ENCODE measurements at places on chromosomes 4 and X.

- no peaks in the 10 kb centered on the region for H3K27me3 ChIP-seq
- DNase-seq = no peak
- H3K4me3 ChIP-seq = no peak overlapping the region
- no peak overlapping the region for H3K27ac ChIP-seq
Observed at GRCh38 chr4:95540227-95540626, 8.5 kb downstream of the UNC5C start.

GRCh38 chr4:152536545-152537182 lies 772 bp upstream of the FBXW7 start:
- DNase-seq = peak; percentile 68
- H3K27me3 ChIP-seq = no peaks in the 10 kb centered on the region
- peak overlapping the region; percentile 98 for H3K27ac ChIP-seq
- peaks cover 46% of the 10 kb centered on the region for H3K4me1 ChIP-seq

DNA sequence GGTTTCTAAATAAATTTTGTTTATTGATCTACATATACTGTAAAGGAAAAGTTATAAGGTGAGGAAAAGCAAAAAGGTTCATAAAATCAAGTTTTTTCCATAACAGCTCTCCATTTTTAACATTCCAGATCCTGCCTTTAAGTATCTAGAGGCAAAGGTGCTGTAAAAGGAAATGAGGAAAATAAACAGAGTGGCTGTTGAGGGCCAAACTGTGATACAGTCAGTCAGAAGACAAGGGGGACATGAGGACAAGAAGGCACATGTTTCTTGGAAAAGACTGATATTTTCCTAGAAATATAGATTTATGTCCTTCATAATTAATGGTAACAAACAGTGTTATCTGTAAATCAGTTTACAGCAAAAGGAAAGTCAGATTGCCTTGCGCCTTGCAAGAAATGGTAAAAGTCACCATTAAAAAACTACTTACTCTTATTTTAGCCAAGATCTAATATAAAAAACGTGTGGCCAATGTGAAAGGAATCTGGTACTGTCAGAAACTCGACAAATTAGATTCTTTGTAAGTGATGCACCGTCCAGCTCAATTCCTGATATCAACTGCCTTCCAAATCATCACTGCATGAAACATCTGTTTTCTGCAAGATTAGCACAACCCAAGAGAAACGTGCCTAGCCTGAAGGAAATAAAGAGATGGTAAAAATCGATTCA lies 34.0 kb upstream of the VEGFD start:
- H3K27ac ChIP-seq = no peak overlapping the region
- H3K4me3 ChIP-seq = no peak overlapping the region
- no peaks in the 10 kb centered on the region for H3K27me3 ChIP-seq
- no peaks in the 10 kb centered on the region for H3K4me1 ChIP-seq
- no peaks in the 10 kb centered on the region for H3K36me3 ChIP-seq

DNA sequence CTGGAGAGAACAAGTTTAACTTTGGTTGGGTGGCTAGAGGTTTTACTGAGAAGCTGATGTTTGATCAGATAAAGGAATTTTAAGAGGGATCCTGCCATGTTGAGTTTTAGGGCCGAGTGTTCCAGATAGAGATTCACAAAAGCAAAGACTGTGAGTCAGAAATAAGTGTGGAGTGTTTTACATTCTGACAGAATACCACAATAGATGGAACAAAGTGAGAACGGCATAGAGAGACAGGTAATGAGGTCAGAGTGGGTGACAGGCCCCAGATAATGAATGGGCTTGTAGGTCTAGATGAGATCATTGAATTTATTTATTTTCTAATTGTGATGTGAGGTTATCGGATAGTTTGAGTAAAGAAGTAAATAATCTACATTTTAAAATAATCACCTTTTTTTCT lies 502.6 kb downstream of the EPHA5 start:
- H3K36me3 ChIP-seq = no peaks in the 10 kb centered on the region
- DNase-seq = no peak
- no peaks in the 10 kb centered on the region for H3K4me1 ChIP-seq
- H3K27me3 ChIP-seq = no peaks in the 10 kb centered on the region
- H3K27ac ChIP-seq = no peak overlapping the region

- peak overlapping the region; percentile 38 for H3K27ac ChIP-seq
- no peaks in the 10 kb centered on the region for H3K27me3 ChIP-seq
- H3K4me1 ChIP-seq = no peaks in the 10 kb centered on the region
- no peak for DNase-seq
- no peak overlapping the region for H3K4me3 ChIP-seq
Observed at GRCh38 chr4:726235-726787, 20.7 kb downstream of the PCGF3 start.

GRCh38 chr4:17814140-17814539 lies 3.4 kb downstream of the NCAPG start:
- no peaks in the 10 kb centered on the region for H3K36me3 ChIP-seq
- peaks cover 14% of the 10 kb centered on the region for H3K4me1 ChIP-seq
- no peak overlapping the region for H3K4me3 ChIP-seq
- DNase-seq = no peak
- H3K27me3 ChIP-seq = no peaks in the 10 kb centered on the region
- no peak overlapping the region for H3K27ac ChIP-seq

DNA sequence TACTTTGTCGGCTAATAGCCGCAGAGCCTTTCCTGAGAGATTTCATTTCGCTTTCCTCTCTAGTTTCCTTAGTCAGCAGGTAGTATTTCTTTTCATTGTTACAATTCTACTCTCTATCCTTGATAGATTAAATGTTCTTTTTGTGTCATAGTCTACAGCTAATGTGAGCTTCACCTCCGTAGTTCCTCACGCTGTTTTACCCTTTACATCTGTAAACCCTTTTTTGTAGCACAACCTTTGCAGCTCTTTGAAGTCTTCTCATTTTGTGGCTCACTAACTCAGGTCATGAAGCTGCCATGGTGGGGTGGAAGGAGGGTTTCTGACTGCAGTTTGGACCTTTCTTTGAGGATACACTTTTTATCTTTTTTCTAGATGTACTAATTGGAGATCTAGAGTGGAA lies 1008.8 kb upstream of the PABPC4L start:
- DNase-seq = no peak
- H3K4me3 ChIP-seq = no peak overlapping the region
- no peaks in the 10 kb centered on the region for H3K36me3 ChIP-seq
- no peaks in the 10 kb centered on the region for H3K4me1 ChIP-seq
- H3K27me3 ChIP-seq = no peaks in the 10 kb centered on the region

GRCh38 chr4:32841217-32841616 lies 2121.0 kb downstream of the PCDH7 start:
- H3K4me3 ChIP-seq = no peak overlapping the region
- DNase-seq = no peak
- H3K4me1 ChIP-seq = no peaks in the 10 kb centered on the region
- no peaks in the 10 kb centered on the region for H3K36me3 ChIP-seq
- no peak overlapping the region for H3K27ac ChIP-seq
- no peaks in the 10 kb centered on the region for H3K27me3 ChIP-seq

DNA sequence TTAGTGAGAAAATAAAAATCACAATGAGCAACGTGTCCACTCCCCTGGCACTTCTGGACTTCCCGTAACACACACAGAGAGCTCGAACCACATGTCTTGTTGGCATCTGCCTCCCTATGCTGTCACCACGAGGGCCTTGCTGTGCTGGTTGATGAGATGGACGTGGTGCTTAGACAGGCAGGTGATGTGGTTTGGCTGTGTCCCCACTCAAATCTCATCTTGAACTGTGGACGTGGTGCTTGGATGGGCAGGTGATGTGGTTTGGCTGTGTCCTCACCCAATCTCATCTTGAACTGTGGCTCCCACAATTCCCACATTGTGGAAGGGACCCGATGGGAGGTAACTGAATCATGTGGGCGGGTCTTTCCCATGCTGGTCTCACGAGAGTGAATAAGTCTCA lies 40.0 kb downstream of the FGFRL1 start:
- no peak for DNase-seq
- peaks cover 11% of the 10 kb centered on the region for H3K4me1 ChIP-seq
- peaks cover 4% of the 10 kb centered on the region for H3K27me3 ChIP-seq
- H3K4me3 ChIP-seq = no peak overlapping the region

- DNase-seq = no peak
- no peak overlapping the region for H3K27ac ChIP-seq
- H3K4me1 ChIP-seq = no peaks in the 10 kb centered on the region
- no peak overlapping the region for H3K4me3 ChIP-seq
- H3K27me3 ChIP-seq = no peaks in the 10 kb centered on the region
Observed at GRCh38 chr4:128942607-128943006, 133.1 kb downstream of the JADE1 start.

- no peak overlapping the region for H3K27ac ChIP-seq
- no peaks in the 10 kb centered on the region for H3K36me3 ChIP-seq
- H3K27me3 ChIP-seq = no peaks in the 10 kb centered on the region
- no peaks in the 10 kb centered on the region for H3K4me1 ChIP-seq
- DNase-seq = no peak
Observed at GRCh38 chr4:181949704-181950312, 293.4 kb upstream of the TENM3 start.

DNA sequence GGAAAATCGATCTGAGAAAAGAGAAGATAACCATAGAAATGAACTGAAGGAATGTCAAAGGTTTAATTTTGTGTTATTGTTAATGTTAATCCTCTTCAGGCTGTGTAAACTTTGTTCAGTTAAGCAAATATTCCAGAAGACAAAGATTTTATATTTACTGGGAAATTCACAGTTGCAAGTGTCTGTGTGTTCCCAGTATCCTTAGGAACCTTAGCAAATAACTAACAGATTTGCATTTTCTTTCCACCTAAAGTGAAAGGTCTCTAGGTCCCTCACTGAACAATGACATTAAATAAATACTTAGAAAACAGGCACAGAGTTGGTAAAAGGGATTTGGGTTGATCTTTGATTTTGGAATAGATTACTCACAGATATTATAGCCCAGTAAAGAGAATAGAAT lies 324.7 kb downstream of the C4orf33 start:
- no peak overlapping the region for H3K27ac ChIP-seq
- no peaks in the 10 kb centered on the region for H3K27me3 ChIP-seq
- no peak for DNase-seq
- H3K4me3 ChIP-seq = no peak overlapping the region
- no peaks in the 10 kb centered on the region for H3K36me3 ChIP-seq

DNA sequence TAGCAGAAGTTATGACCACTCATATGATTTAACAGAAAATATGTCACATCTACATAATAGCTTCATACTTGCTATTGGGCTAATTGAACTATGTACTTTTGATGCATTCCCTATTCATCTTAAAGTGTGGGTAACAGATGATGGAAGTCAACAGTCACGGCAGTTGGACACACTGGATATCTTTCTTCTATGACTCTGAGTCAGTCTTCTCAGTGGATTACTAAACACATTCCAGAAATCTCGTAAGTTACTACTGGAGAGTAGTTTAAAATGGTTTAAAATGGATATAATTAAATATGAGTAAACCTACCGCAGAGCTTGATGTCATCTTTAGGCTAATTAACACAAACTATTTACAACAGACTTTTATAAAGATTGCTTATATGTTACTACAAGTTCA lies 30.1 kb upstream of the CFAP299 start:
- H3K36me3 ChIP-seq = no peaks in the 10 kb centered on the region
- no peak overlapping the region for H3K4me3 ChIP-seq
- no peak for DNase-seq
- no peaks in the 10 kb centered on the region for H3K27me3 ChIP-seq

DNA sequence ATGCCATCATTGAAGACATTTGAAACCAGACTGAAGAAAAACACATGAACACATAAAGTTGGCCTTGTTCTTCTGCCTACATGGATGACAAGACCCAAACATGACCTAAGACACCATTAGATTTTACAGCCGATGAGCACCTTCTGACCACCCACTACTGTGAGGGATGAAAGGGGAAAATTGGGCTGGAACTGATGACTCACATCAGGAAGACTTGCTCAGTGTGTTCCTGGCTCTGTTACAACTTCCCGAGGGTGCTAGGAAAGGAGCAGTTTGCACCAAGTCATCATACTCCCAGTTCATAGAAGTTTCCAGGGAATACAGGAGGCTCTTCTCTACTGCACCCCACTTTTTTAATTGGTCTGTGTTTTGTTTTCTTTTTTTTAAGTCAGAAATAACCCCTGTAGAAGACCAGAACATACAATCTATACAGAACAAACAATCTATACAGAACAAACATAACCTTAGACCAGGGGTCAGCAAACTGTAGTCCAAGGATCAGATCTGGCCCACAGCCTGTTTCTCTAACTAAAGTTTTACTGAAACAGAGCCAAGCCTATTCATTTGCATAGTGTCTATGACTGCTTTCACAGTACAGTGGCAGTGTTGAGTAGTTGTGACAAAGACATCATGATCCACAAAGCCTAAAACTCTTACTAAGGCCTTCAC lies 25.3 kb downstream of the BTC start:
- H3K36me3 ChIP-seq = no peaks in the 10 kb centered on the region
- no peak overlapping the region for H3K27ac ChIP-seq
- H3K4me3 ChIP-seq = no peak overlapping the region
- no peaks in the 10 kb centered on the region for H3K4me1 ChIP-seq
- DNase-seq = no peak
- no peaks in the 10 kb centered on the region for H3K27me3 ChIP-seq

DNA sequence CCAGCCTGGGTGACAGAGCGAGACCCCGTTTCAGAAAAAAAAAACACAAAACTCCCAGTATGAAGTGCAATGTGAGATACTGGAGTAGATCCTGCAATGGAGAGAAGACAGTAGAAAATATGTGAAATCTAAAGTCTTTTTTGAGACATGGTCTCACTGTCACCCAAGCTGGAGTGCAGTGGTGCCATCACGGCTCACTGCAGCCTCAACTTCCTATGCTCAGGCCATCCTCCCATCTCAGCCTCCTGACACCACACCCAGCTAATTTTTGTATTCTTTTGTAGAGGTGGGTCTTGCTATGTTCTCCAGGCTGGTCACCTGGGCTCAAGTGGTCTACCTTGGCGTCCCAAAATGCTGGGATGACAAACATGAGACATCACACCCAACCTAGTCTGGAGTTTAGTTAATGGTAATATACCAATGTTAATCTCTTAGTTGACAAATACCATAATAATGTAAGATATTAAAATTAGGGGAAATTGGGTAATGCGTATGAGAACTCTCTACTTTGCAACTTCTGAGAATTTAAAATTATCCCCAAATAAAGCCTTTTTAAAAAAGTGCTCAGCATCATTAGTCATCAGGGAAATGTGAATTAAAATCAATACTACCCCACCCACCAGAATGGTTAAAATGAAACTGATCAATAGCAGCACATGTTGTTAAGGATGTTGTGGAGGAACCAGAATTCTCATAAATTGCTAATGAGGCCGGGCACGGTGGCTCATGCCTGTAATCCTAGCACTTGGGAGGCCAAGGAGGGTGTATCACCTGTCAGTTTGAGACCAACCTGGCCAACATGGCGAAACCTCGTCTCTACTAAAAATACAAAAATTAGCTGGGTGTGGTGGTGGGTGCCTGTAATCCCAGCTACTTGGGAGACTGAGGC lies 15.0 kb downstream of the RBMX start:
- no peak overlapping the region for H3K27ac ChIP-seq
- H3K27me3 ChIP-seq = no peaks in the 10 kb centered on the region
- H3K4me1 ChIP-seq = no peaks in the 10 kb centered on the region
- H3K36me3 ChIP-seq = peaks cover 13% of the 10 kb centered on the region
- H3K4me3 ChIP-seq = no peak overlapping the region
- DNase-seq = no peak

GRCh38 chrX:65932173-65933084 lies 107.5 kb downstream of the VSIG4 start:
- H3K27me3 ChIP-seq = no peaks in the 10 kb centered on the region
- H3K4me1 ChIP-seq = peaks cover 3% of the 10 kb centered on the region
- H3K27ac ChIP-seq = no peak overlapping the region
- no peaks in the 10 kb centered on the region for H3K36me3 ChIP-seq
- no peak overlapping the region for H3K4me3 ChIP-seq

- DNase-seq = no peak
- no peaks in the 10 kb centered on the region for H3K27me3 ChIP-seq
- H3K4me1 ChIP-seq = no peaks in the 10 kb centered on the region
- H3K27ac ChIP-seq = no peak overlapping the region
Observed at GRCh38 chr4:62670514-62670913, 1470.4 kb downstream of the ADGRL3 start.

- no peak overlapping the region for H3K4me3 ChIP-seq
- no peaks in the 10 kb centered on the region for H3K27me3 ChIP-seq
- H3K36me3 ChIP-seq = no peaks in the 10 kb centered on the region
- no peaks in the 10 kb centered on the region for H3K4me1 ChIP-seq
- DNase-seq = no peak
Observed at GRCh38 chrX:77966361-77966760, 3.1 kb downstream of the PGAM4 start.
